ENCODE measurements at places on chromosomes 3 and 15.

GRCh38 chr3:151935446-151935845, 62.0 kb downstream of the SUCNR1 start:
- DNase-seq, result no peak

DNA sequence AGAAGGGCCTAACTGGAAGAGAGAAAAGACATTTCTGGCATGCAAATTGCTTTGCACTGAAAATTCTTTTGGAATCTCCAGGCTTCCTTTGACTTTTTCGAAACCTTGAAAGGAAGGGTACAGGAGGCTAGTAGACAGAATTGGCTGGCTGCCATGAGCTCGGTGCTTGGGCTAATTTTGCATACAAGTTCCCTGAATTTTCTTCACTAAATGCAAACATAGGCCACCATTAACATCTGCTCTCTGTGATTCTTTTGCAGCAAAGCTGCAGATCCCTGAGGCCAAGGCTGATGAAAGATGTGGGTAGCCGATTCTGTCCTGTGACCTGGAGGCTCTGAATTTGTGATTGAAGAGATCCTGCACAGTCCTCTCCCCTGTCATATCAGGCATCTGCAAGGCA, 247.8 kb upstream of the MCTP2 start:
- DNase-seq, result no peak

- no peak for DNase-seq
Measured at GRCh38 chr15:63450884-63451225, 53.5 kb upstream of the USP3 start.

GRCh38 chr3:58352626-58353025, 19.9 kb downstream of the PXK start:
- DNase-seq, result no peak

DNA sequence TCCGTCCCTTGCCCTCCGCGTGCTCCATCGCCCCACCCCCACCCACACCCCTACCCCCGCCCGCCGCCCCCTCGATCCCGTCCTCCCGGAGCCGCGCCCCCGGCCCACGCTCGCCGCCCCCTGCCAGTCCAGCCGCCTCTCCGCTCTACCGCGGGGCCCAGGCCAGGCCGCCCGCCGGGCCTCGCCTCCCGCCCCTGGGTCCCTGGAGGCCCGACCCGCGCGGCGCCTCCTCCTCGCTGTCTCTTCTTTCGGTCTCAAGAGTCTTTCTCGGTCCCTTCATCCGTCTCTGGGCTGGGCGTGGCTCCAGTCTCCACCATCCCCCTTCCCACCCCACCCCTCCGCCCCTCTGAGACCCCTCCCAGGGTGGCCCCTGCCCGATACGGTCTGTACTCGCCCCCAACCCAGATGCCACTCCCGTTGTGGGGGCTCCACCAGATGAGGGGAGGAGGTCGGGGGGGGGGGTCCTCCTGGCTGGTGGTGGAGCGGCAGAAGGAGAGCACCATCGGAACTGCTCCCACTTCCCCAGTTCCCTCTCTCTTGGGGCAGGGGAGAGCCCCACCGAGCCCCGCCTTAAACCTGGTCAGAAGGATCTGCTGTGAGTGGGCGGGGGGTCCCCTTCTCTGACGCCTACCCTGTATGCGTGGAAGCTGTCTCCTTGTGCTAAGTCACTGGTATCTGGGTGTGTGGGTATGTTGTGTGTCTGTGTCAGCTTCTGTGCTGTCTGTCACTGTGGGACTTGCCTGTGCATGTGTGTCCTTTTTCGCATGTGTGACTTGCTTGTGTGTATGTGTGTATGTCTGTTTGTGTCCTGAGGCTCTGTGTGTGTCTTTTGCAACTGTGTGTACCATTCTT, 1.0 kb downstream of the PRKCD start:
- DNase-seq, result peak; percentile 28

- DNase-seq, result no peak
Measured at GRCh38 chr15:98005659-98006058, 45.2 kb downstream of the ARRDC4 start.

GRCh38 chr3:151852074-151852811, 21.2 kb upstream of the SUCNR1 start:
- DNase-seq, result no peak

DNA sequence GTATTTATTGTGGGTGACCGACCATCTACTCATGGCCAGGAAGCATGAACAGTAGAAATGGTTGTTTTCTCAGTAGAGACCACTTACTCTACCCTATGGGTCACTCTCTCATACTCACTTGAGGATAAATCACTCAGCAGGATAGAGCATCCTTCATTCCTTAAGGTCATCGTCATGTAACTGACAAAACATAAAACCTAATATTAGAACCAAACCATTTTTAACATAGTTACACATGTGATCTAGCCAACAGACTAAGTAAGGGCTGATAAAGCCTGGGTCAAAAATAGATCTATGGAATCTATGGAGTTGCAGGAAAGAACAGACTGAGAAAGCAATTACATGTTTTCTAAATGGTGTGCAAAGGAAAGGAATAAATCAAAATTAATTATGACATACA, 769.1 kb downstream of the NTRK3 start:
- DNase-seq, result no peak

GRCh38 chr3:161014843-161015749, 90.1 kb downstream of the B3GALNT1 start:
- DNase-seq, result no peak

DNA sequence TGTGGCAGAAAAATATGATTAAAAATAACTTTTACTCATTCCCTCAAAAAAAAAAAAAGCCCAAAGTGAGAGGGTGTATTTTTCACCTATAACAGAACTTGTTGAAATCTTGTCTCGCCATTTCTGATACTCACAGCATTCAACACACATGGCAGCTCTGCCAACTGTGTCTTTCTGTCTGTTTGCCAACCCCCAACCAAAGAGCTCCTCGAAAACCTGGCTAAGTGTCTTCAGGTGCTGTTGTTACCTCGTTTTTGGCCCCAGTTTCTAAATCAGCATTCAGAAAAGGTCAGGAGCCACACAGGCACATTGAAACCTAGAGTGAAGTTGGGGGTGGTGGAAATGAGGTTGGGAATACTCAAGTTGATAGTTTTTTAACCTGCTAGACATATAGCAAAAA, 123.5 kb downstream of the TMEM108 start:
- DNase-seq, result no peak

Measured in effector CD4-positive, alpha-beta T cell (primary cell).